ENCODE measurements at places on chromosomes 12 and 14.

DNA sequence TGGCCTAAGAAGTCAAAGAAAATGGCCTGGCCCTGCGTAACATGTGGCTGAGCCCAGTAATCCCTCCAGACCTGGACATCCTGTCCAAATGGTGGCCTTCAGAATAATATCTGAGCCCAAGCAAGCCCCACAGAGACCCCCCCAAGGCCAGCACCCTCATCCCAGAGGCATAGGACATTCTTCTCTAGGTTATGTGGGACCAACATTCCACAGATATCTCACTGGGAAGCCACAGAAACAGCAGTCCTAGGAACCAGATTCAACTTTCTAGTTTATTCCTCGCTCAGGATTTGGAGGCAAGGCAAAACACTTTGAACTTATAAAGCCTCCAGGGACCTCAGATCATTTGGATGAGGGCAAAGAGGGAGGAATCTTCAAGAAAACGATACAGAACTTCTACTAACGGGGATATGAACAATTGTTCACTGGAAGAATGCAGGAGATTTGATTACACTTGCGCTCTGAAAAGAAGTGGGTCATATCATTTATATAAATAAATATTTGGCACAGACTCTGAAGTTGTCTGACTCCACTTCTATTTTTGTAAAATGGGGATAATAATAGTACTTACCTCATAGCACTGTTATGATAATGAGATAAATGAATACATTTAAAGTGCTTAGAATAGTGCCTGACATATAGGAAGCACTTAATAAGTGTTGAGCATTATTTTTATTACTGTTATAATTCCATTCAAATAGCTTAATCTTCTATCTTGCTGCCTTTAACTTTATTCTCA, 171.5 kb downstream of the NUAK1 start:
- DNase-seq = no peak

DNA sequence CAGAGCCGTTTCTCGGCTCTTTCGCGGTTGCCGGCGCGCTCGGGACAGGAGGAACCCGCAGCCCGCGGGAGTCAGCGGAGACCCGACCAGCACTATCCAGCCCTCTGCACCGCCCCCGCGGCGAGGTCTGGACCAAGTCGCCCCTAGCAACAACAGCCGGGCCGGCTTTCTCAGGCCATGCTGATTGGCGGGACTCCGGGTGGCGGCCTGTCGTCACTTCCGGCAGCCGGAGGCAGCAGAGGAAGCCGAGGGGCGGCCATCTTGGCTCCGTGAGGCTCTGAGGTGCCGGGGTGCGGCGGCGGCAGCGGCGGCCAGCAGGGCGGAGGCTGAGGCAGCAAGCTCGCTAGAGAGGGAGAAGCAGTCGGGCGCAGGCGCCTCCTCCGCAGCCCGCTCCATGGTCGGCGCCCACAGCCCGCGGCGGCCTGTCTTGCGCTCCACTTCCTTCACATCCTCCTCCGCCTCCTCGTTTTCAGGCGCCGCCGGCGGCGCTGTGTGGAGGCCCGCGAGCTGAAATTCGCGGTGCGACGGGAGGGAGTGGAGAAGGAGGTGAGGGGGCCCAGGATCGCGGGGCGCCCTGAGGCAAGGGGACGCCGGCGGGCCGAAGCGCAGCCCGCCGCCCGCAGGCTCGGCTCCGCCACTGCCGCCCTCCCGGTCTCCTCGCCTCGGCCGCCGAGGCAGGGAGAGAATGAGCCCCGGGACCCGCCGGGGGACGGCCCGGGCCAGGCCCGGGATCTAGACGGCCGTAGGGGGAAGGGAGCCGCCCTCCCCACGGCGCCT, at the start of gene MARK3:
Gene MARK3 (plus strand): TSS at position 264 of the 777 bp plus-strand sequence. CDS start 615 bp downstream, outside the sequence.
- DNase-seq = peak; percentile 96

- no peak for DNase-seq
Observed at GRCh38 chr14:64417055-64417770, 29.1 kb downstream of the MTHFD1 start.

DNA sequence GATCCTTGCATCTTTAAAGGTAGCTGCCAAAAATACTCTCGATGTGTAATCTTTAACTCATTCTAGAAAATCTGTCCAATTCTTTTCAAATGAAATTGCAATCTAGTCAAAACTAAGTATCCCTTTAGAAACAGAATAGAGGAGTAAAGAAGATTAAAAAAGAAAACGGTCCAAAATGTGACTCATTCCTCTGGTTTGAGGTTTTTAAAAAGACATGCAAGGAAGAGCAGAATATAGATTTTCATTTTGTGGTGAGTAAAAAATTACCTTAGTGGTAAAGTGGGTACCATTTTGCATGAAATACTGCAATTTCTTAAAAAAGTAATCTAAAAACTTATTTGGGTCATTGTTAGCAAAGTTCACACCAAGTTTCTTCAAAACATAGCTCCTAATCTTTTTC, 108.4 kb downstream of the BRMS1L start:
- DNase-seq = no peak

GRCh38 chr12:110351119-110351518, 52.4 kb downstream of the ANAPC7 start:
- no peak for DNase-seq

DNA sequence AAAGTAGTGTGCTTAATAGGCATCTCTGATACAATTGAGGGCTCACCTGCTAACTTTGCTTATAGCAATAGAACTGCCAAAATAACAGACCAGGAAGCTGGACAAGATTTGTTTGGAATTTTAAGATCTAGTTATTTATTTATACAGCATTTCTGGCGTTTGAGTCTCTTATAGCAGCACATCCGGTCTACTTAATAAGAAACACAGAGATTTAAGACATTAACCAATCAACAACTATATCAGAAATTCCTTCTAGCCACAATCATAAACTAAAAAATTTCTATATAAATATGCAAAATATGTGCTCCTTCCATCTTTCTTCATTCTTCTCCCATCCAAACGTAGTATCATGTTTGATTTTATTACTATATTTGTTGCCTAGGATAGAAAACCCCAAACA, 2.6 kb downstream of the RTN1 start:
- no peak for DNase-seq

GRCh38 chr12:121860257-121860656, 1.6 kb upstream of the HPD start:
- no peak for DNase-seq

DNA sequence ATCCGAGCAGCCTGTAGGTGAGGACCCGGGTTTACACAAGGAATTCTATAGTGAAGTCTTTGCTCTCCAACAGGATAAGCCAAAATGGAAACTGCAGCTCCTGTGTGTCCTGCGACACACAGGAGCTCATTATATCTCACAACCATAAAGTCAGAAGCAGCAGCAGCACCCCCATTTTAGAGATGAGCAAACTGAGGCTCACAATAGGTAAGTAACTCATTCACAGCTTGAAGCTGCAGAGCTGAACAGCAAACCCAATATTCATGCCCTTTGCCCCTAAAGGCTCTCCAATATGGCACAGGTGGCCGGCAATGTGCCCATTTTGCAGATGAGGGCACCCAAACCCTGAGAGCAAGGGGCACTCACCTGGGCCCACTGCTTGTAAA, 4.6 kb downstream of the NCOR2 start:
- DNase-seq = no peak

- no peak for DNase-seq
Observed at GRCh38 chr12:39610436-39611025, 9.1 kb downstream of the ABCD2 start.
